ENCODE measurements at places on chromosomes 1 and 21.

GRCh38 chr1:166974647-166975345 lies 544 bp downstream of the ILDR2 start:
- peak; percentile 20 for DNase-seq

GRCh38 chr1:215824245-215824644 lies 257.1 kb downstream of the KCTD3 start:
- DNase-seq = no peak

DNA sequence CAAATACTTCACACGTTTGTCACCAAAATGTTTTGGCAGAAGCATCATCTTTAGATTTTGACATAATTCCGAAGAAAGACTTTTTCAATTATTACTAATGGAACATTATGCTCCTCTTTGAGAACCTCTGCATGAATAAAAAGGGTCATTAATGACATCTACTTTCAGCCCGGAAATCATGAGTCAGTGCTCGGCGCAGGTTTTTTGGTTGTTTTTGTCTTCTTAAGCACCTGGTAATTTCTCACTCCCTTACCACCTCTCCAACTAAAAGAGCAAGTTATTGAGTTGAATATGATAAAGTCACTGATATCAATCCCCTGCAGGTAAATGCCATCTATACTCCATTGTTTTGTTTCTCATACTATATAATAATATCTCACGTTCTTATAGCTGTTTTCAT lies 113.0 kb upstream of the PBX1 start:
- DNase-seq = no peak

- no peak for DNase-seq
Measured at GRCh38 chr1:207742850-207743555, 8.9 kb upstream of the CD46 start.

- DNase-seq = peak; percentile 47
Measured at GRCh38 chr1:150429805-150430204, 57.4 kb upstream of the TARS2 start.

DNA sequence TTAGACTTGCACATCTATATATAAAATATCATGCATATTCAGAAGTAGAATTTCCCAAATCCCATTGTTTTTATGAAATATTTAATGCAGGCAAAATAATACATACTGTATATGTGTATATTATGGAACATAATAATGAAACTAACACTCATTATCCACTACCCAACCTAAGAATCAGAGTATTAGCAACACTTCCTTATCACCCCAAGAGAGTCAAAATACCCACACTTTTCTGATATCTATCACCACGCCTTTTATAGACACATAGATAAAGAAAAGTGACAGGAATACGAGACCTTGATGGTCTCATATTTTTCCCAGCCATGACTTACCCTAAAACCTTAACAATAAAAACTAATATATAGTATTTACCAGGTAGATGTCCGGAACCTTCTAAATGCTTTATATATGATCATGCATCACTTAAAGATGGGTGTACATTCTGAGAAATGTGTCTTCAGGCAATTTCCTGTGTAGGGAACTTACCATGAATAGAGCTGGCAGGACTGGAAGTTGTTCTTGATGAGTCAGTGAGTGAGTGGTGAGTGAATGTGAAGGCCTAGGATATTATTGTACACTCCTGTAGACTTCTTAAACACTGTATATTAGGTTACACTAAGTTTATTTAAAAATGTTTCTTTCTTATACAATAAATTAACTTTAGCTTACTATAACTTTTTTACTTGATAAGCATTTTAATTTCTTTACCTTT lies 45.5 kb downstream of the TNFSF4 start:
- DNase-seq = no peak

DNA sequence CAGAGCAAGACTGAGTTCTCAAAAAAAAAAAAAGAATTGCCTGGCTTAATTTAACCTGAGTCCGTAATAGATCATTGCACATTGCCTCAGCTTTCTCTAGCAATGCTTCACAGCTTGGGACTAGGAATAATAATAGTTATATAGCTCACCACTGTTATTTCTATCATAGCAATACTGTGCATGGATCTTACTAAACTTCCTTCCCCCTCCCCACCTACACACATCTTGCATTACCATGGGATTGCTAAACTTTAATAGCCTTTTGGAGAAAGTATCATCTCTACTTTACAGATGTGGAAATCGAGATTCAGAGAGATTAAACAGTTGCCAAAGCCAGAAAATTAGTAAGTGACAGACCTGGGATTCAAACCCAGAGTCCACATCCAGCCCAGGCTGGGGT lies 99.4 kb downstream of the ATP5PO start:
- DNase-seq = no peak

DNA sequence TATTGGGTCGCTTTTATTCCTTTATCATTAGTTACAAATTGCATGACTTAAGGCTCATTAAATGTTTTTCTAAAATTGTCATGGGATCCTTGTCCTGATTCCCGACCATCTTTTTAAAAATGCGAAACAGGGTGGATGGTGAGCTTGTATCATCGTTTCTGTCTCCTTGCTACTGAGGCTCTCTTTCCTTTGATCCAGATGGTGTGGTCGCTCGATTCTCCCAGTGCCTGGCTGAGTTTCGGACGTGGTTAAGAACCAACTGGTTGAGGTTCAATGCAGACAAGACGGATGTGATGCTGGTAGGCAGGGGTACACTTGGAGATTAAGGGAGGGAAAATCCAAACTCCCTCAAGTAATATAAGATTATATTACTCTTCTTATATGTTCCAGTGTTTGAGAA lies 1.2 kb downstream of the MIER1 start:
- no peak for DNase-seq

- DNase-seq = no peak
Measured at GRCh38 chr21:33937931-33938339, 22.3 kb upstream of the ATP5PO start.

DNA sequence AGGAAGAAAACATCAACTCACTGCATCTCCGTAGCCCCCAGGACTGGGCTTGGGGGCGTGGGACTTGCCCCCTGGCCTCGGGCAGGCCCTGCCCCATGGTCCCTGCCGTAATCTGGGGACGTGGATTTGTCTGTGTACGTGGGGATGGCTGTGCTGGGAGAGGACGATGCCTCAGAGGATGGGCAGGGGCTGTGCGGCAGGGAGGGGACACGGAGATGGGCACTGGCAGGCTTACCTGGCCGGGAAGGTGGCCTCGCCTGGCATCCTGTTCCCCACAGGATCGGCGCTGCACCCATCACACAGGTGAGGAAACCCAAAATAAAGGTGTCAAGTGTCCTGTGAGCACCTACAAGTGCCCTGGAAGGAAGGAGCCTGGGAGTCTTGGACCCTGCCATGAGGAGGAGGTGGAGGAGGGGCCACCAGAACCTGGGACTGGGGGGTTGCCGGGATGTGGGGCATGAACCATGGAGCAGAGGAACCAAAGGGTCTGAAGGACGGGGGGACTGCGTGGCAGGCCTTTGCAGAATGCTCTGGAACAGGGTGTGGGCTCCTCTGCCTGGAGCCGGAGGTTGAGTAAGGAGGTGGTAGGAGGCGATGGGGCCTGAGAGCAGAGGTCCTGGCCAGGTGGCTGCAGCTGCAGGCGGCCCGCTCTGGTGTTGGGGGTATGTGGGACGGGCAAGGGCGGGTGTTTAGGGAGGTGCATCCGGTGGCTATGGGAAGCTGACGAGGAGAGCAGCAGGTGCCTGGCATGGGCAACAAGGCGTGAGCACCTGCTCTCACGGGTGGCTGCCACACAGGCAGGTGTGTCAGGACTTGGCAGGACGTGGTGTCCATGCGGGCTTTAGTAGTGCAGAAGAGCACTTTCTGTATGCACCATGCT lies 27.8 kb upstream of the LRRC3 start:
- DNase-seq = no peak

GRCh38 chr1:52238887-52239707 lies 97.2 kb downstream of the ZFYVE9 start:
- no peak for DNase-seq

- DNase-seq = no peak
Measured at GRCh38 chr1:21509351-21510112, at the start of gene ALPL. Gene ALPL, plus strand, starts transcription at chr1:21509423. Its CDS starts 44,659 bp downstream, at chr1:21554082.

DNA sequence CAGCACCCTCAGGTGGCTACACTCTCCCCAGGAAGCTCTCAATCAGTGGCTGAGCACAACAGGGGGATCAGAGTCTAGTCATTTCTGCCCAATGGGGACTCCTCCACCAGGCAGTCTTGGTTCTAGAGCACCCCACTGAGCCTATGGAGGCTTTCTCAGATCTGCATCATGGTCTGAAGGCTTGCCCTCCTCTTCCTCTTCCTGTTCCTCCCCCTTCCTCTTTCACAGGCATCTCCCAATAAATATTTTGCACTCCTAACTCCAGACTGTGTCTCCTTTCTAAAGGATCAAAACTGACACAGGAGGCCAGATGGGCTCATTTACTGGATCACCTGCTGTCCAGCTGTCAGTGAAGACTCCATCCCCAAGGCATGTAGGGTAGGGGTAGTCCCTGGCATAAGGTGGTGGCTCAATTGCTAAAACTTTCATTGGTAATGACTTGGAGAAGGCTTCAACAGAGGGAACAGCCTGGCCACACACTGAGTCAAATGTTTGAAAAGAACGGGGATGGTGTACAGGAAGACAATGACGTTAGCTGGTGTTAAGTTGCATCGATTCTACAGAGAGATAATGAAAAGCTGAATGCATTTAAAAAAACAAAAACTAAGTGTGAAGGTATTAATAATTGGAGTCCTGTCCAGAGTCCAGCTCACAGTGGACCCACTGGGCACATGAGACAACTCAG lies 84.2 kb upstream of the SLC2A1 start:
- no peak for DNase-seq

DNA sequence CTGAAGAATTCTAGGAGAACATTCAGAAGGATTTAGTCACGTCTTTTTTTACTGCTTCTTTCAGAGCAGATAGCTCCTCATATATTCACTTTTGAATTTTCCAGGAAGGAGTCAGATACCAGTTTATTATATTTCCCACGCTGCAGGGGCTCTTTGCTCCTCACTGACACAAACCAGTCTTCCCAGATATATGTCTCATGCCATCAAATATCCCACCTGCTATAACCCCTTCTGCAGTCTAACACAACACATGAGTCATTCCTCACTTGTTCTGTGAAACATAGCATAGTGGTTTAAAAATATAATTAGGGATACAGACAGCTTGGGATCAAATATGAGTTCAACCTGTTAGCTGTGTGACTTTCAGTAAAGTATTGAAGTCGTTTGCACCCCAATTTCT lies 251.7 kb upstream of the DPYD start:
- DNase-seq = no peak

- DNase-seq = no peak
Measured at GRCh38 chr1:214402613-214403083, 121.7 kb downstream of the SMYD2 start.

DNA sequence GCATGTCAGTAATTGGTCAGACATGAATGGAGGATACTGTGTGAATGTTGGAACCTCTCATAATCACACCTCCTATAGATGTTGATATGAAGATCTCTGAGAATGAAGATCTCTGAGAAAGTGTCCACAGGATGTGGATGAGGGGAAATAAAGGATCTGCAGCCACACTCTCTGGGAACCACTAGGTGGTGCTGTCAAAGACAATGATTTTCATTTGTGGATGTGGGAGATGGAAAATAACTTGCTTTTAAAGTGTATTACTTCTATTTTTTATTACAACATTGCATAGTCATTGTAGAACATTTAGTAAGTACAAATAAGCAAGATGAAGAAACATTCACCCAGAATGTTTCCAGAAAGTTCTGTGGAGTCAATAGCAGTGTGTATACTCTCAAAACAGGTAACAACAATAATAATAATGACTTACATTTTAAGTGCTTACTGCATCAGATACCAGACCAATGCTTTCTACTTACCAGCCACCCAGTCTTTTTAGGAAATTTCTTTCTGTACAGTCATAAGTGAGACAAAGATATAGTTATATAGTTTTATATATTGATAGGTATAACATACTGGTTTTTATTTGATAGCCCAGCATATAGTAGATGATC lies 128.2 kb downstream of the ATG4C start:
- DNase-seq = peak; percentile 1

DNA sequence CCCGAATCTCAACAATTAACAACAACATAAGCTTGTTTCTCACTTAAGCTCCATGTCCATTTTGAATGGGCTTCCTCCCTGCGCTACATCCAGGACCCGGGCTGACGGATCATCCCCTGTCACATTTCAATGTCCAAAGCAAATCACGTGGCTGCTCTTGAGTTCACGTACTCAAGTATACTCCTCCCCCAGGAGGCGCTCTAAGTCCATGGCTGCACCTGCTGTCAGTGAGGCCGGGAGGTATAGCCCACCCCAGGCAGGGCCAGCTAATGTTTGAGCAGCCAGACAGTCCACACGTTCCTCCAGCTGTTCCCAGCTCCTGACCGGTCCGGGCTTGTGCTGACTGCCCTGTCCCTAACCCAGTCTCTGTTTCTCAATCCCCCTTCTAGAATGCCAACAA lies 220.8 kb downstream of the SLC35F3 start:
- peak; percentile 59 for DNase-seq

GRCh38 chr1:101283443-101283842 lies 46.6 kb downstream of the S1PR1 start:
- DNase-seq = peak; percentile 73

DNA sequence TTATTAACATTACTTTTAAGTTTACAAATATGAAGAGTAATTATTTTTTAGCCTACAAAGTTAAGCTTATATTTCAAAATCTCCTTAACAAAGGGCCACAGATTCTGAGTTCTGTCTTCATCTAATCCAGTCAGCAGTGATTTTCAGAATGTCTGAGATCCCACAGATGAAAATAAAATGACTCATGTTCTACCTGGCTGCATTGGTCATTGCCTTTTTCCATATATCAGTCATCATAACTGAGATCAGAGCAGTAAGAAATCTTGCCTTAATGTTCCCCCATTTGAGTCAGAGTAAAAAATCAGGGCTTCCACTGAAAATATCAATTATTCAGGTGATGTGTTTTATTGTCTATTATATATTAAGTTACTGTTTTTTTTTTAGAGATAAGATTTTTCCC lies 416.1 kb downstream of the MRPL39 start:
- DNase-seq = no peak

GRCh38 chr21:38140207-38140903 lies 116.4 kb upstream of the KCNJ15 start:
- no peak for DNase-seq

- DNase-seq = no peak
Measured at GRCh38 chr1:26520339-26520738, 9.2 kb upstream of the RPS6KA1 start.

DNA sequence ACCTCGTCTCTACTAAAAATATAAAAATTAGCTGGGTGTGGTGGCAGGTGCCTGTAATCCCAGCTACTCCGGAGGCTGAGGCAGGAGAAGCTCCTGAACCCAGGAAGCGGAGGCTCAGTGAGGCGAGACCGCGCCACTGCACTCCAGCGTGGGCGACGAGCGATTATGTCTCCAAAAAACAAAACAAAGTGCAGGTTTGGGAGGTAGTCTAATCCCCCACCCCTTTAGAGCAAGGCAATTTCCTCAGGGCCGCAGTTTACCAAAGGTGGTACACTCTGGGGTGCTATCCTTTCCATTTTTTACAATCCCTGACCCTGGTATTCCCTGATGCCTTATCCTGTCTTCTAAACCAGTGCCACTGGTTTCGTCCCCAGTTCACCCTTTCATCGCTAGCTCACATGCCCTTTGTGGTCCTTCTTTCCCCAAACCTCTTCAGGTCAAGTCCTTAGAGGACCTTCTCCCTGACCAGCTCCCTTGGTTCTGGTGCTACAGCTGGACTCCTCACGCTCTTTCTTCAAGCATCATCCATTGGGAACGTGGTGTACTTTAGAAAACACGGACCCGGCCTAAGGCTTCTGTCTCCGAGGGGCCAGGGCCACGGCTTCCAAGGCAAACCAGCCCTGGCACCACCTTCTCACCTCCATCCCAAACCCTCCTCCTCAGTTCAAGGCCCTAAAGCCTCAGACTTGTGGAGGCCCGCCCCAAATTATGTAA lies 873 bp downstream of the IFT25 start:
- DNase-seq = no peak

Data from hematopoietic multipotent progenitor cell (in vitro differentiated cells).